RPMI8226 (cell line): ENCODE measurements at places on chromosomes 1 and 21.

- DNase-seq: no peak
Measured at GRCh38 chr1:180906511-180906910, 6.2 kb upstream of the KIAA1614 start.

GRCh38 chr1:7257225-7257624, 472.0 kb downstream of the CAMTA1 start:
- no peak for DNase-seq

GRCh38 chr1:243459059-243459458, 203.2 kb downstream of the SDCCAG8 start:
- DNase-seq: no peak

- DNase-seq: no peak
Measured at GRCh38 chr1:12076425-12077005, 13.4 kb downstream of the TNFRSF8 start.

DNA sequence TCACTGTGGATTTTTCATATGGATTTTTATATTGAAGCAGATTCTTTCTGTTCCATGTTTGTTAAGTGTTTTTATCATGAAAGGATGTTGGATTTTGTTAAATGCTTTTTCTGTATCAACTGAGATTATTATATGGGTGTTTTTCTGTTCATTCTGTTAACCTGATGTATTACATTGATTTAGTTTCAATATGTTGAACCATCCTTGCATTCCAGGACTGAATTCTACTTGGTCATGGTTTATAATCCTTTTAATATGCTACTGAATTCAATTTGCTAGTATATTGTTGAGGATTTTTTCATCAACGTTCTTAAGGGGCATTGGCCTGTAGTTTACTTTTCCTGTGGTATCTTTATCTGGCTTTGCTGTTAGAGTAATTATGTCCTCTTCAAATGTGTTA, 55.8 kb downstream of the CCDC30 start:
- no peak for DNase-seq

DNA sequence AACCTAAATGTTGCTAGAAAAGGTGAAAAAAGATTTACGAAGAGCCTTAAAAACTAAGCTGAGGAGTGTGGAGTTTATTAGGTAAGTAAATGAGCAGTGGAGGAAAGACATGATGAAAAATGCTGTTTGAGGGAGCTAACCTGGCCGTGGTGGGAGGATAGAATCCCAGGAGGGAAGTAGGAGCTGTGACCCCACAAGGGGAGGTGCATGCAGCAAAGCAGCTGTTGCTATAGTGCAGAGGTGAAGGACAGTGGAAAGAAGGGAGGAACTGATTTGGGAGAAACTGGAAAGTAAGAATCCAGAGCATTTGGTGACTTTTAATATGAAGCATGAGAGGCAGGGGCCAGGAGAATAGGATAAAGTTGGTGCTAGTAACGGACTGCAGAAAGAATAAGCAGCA, 271.7 kb upstream of the ADGRL2 start:
- no peak for DNase-seq
